Lung (tissue), 17 donors: ENCODE measurements at places on chromosomes 3 and 15.

GRCh38 chr15:39624806-39625205 is 43.9 kb downstream of the THBS1 start:
- peak; percentile 13 for DNase-seq

GRCh38 chr15:73839699-73840377 is 33.5 kb upstream of the TBC1D21 start:
- no peak for DNase-seq

GRCh38 chr3:58556001-58556400 is 19.0 kb upstream of the ACOX2 start:
- DNase-seq = no peak

- DNase-seq = no peak
Observed at GRCh38 chr3:124115279-124115678, 123.4 kb upstream of the ROPN1 start.

DNA sequence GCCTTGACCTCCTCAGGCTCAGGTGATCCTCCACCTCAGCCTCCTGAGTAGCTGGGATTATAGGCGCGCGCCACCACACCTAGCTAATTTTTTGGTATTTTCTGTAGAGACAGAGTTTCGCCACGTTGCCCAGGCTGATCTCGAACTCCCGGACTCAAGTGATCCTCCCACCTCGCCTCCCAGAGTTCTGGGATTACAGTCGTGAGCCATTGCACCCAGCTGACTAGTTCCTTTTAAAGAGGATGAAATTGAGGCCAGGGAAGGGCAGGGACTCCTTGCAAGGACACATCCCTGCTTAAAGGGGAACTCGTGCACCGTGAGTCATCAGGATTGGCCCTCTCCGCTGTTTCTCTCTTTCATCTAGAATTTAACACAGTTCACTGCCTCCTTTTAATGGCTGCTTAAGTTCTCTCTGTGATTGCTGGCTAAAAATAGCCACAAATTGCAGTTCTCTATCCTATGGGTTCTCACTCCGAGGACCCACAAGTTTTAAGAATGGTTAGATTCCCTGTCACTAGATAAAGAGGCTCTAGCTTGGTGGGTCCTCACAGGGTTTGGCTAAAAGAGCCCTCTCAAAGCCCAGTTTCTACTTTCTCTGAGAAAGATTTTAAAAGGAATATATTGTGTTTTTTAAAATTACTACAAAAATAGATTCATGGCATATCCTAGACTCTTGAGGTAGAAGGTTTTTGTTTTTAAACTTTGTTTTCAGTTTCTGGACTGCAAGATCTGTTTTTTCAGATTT is 1.4 kb downstream of the CRTAP start:
- DNase-seq = peak; percentile 54

GRCh38 chr3:72744330-72744729 is 103.9 kb downstream of the SHQ1 start:
- DNase-seq = no peak

GRCh38 chr15:59892985-59893384 is 111.1 kb upstream of the FOXB1 start:
- peak; percentile 45 for DNase-seq

GRCh38 chr3:133966954-133967353 is 62.8 kb downstream of the SLCO2A1 start:
- no peak for DNase-seq

DNA sequence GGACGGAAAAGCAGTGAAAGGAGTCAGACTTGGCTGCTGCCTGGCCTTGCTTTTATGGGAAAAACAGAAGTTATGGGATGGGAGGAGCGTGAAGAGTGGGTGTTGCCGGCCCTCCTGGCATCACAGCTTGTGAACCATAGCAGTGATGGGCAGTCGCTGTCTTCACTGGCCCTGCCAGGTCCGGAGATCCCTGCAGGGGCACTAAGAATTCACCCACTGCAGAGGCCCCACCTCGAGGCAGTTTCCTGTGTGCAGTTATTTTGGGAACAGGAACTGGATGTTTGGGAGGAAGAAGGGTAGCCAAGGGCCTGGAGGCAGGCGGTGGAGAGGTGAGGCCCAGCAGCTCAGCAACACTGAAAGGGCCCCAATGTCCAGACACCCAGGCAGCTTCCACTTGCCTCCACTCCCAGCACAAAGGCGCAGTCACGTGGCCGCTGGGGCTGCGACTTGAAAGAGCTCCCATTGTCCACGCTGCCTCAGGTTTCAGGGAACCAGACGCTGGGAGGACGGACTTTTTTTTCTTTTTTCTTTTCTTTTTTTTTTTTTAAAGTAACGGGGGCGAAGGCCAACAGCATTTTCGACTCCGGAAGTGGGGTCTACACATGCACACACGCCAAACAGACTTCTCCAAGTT is 255.6 kb downstream of the ZNF621 start:
- peak; percentile 78 for DNase-seq

- no peak for DNase-seq
Observed at GRCh38 chr15:63602595-63602994, 5.4 kb downstream of the FBXL22 start.

DNA sequence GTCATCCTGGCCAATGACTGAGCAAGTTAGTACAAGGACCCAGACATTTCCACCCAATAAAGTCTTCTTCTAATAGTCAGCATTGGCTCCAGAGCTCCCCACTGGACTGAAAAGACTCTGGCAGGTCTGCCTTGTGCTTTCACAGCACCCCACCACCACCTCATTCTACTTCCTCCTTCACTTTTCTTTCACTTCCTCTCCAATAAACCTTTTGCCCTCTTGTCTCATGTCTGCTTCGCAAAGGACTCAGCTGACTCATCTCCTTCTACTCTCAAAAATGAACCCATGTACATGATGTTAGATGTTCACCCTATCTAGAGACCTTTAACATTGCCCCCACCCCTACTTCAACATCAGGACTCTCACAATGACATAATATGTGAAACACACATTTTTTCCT is 181.0 kb upstream of the PPP2R3A start:
- DNase-seq = no peak

DNA sequence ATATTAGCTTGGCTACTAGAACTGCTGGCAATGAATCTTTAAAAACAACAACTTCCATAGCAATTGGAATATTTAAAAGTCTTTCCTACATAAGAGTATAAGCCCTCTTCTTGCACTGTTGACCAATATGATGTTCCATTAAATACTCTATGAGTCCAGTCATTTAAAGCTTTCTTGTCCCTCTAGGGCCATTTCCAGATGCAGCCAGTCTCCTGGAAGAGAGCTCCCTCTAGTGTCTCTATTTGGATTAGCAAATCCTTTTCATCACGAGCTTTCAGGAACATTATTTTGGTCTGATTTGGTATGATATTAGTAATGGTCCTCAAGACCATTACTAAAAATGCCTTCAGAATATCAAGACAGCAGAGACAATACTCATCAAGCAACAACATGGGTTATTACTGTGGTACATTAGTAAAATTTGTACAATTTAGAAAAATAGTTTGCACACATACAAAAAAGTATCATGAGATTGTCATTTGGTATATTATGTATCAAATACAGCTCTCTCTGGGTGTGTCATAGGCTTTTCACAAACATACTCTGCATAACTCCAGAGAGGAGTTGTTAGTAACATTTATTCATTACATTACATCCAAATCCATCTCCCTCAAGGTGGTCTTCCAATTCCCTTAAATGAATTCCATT is 101.3 kb downstream of the DPH6 start:
- peak; percentile 66 for DNase-seq

DNA sequence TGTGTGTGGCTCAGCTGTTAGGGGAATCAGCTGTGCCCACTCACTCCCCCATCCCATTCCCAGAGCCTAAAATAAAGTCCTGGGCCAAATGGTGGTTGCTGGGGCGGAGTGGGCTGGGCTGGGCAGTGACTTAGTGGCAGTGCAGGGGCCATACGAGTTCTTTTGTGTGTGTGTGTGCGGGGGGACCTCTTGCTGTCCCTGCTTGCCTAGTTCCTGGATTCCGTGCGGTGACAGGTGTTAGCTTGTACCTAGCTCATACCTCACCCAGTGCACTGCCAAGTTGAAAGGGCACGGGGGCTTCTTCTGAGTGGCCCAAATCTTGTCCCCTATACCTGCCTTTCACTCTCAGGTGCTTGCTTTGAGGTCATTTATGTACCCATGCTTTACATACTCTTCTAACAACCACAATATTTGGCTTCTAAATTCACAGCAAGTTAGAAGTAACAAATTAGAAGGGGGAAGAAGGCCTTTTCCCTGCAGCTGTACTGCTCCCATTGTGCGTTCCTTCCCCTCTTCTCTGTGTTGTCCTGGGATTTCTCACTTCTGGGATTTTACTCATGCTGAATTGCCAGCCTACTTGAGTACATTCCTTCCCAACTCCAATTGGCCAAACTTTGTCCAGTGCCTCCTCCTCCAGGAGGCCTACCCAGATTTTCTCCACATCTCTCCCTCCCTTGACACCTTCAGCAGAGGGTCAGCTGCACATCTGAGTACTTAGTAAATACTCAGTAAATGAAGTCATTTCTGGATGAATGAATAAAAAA is 66.3 kb upstream of the POLG start:
- DNase-seq = no peak

DNA sequence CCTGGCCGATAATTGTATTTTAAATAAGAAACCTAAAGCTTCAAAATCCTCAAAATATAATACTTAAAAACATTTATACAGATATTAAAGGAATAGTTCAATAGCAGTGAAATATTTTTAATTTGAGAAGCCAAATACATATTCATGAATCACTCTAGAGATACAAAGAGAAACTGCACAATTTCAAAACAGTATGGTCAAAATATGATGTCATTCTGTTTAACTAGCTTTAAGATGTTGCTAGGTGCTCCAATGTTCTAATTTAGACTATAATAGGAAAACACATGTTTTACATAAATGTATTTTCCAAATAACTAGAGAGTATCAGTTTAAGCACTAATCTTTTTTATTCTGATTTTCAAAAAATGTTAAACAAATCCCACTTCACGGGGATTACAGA is 10.3 kb upstream of the NRROS start:
- no peak for DNase-seq

DNA sequence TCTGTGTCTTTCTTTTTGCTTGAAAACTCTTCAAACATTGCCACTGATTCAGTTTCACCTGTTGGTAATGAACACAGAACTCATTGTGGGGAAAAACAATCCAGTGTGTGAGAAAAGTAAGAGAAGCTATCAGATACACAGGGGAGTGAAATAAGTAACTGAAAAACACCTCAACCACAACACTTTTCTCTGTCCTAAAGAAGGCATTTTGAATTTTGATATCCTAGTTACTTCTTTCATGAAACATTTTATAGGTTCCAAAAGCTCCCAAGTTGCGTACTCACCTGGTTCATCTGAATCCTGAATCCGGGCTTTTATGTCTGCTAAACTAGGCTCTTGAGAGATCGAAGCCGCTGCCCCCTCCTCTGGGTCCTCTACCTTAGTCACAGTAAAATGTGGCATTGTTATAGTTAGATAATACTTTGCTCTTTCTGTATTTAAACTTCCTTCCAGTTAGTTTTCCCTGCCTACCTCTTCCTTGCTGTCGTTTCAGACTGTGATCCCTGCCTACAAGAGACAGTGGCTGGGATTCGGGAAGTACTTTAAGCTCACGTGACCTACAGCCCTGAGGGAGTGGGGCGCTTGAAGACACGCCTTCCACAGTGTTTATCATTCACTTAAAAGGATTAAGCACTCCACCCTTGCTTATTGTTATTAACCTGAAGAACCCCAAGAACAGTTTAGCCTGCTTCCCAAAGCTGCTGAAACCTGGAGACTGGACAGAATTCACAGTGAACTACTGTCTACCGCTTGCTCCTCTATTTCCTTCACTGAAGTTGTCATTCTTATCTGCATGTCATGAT is 19.1 kb downstream of the SLC12A6 start:
- DNase-seq = peak; percentile 63

DNA sequence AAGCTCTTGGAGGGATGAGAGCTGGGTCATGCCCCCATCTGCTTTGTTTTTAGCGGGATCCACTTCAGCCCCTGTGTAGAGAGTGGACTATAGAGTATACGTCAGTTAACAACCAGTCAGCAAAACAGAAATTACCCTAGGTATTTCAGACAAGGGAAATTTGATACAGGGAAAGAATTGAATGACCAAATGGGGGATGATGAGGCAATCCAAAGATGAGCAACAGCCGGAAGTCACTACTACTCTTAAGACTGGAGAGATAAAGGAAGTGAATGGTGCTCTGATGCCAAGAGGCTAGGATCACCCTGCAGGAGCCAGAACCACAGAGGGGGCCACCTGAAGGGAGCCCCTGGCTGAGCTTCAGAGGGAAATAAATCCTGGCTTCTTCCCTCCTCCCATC is 1.7 kb upstream of the GPR62 start:
- no peak for DNase-seq

- no peak for DNase-seq
Observed at GRCh38 chr15:93932164-93932776, 299.1 kb upstream of the MCTP2 start.

- DNase-seq = no peak
Observed at GRCh38 chr15:71888797-71889196, 78.4 kb downstream of the NR2E3 start.

GRCh38 chr15:90340345-90340744 is 11.7 kb upstream of the ZNF774 start:
- no peak for DNase-seq

GRCh38 chr3:27429909-27430308 is 54.3 kb downstream of the SLC4A7 start:
- DNase-seq = no peak

GRCh38 chr3:33433843-33434242 is 6.4 kb downstream of the UBP1 start:
- DNase-seq = no peak

GRCh38 chr15:60733196-60733595 is 254.3 kb upstream of the ICE2 start:
- no peak for DNase-seq

GRCh38 chr3:126982126-126982470 is 817 bp upstream of the PLXNA1 start:
- DNase-seq = no peak

DNA sequence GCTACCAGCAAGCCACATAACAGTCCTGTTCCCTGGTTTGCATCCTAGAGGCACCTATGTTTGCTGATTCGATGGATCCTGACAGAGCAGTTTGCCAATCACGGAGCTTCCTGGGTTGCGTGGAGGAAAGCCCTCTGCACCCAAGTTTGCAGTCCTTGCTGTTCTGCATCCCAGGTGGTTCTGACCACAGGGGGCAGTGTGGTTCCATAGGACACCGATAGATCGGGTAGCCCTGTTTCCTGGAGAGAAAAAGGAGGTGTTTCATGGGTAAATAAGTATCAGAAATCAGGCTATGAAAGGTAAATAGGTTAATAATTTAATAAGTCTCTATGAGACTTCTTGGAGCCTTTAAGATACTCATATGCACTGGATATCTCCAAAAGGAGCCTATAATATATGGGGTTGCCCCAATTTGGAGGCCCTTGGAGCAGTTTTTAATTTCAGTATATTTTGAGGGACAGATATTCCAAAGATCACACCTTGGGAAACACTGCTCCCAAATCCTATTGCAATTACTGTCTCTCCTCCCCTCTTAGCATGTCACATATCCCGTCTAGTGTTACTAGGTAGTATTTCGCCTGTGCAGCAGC is 194.6 kb upstream of the TPM1 start:
- peak; percentile 44 for DNase-seq

GRCh38 chr3:66816090-66816761 is 181.9 kb upstream of the KBTBD8 start:
- peak; percentile 18 for DNase-seq

DNA sequence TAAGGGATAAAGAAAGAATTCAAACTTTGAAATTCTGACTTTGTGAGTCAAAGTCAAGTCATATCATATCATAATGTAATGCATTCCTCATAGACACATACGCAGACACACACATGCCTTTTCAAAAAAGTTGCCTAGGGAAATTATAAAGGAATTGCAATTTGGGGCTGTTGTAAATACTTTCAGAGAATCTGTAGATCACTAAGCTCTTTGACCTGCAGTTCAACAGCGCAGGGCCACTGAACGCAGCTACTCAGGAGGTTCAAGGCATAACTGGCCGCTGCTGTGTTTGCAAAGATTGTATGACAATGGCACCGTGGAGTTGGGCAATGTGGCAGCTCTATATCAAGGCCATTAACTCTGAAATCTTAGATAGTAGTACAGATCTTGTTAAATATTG is 188.4 kb upstream of the THRB start:
- no peak for DNase-seq
